ENCODE measurements at places on chromosomes 12 and 14. TPM values are rescaled to one million over a fixed set of nuclear protein-coding genes. Genes with fewer than 3 reads are reported as not detected.

Gene EML5
- total RNA-seq = 2.2 TPM

Gene FOXG1
- total RNA-seq = not detected

DNA sequence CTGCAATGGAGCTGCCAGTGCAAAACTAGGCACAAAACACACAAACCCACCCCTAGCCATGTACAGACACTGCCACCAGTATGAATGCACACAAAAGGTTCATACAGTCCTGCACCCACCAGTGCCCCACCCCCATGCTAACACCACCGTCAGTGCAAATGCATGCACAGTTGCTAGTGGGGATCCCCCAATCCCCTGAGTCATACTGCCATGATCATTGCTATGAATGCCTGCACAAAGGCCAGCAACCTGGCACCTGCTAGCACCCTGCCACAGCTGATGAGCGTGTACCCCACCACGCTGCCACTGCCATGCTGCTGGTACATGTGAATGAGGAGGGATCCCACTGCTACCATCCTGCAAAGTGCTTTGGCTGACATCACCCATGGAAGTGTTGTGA lies 23.9 kb downstream of the PZP start:
- no peak for DNase-seq
- no peak overlapping the region for H3K27ac ChIP-seq
- H3K4me1 ChIP-seq = no peaks in the 10 kb centered on the region
- H3K36me3 ChIP-seq = peaks cover 5% of the 10 kb centered on the region
- H3K4me3 ChIP-seq = no peak overlapping the region
- H3K27me3 ChIP-seq = peaks cover 8% of the 10 kb centered on the region

DNA sequence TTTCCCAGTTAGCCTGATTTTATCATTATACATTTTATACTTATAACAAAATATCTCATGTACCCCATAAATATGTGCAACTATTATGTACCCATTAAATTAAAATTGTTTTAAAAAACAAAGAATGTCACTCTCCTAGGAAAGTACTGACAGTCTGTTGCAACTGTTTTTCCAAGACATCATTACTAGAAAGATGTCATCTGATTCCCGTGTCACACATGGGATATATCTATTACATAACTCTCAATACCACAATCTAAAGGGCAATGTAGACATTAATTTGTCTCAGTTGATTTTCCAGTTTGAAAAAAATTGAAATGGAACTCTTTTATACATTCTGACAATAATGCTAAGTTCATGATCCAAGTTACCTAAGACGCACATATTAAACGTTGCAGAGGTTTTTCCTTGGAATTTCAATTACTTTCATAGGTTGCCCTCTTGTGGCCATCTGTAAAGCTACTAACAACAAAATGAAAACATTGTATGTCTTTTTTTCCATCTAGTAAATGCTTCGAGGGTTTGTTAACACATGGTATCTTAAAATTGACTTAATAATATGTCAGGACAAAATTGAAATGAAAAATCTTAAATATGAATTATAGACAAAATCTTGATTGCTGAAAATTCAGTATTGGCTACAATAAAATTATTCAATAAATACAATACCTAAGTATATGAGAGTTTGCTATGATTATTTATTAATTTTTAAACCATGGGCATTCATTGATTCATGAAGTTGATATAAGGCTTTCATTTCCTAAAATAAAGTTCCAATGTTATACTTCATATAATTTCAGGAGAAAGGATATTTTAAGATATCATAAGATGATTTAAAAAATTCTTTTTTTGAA lies 131.6 kb downstream of the PPFIA2 start:
- no peaks in the 10 kb centered on the region for H3K27me3 ChIP-seq
- H3K27ac ChIP-seq = no peak overlapping the region
- DNase-seq = no peak
- H3K36me3 ChIP-seq = no peaks in the 10 kb centered on the region
- no peaks in the 10 kb centered on the region for H3K4me1 ChIP-seq
